Hepatocyte (in vitro differentiated cells): ENCODE measurements at places on chromosomes 5 and 9. TPM values are rescaled to one million over a fixed set of nuclear protein-coding genes. Genes with fewer than 3 reads are reported as not detected.

The FOXD4L3 gene
- total RNA-seq, result 0.12 TPM in 1 of 2 replicates, not detected in the other

The SREK1IP1 gene
- total RNA-seq, result 18.7 and 19.6 TPM in 2 replicates

The ASPN gene
- total RNA-seq, result 33.6 and 35.3 TPM in 2 replicates

The TUSC1 gene
- 7.5 and 11.2 TPM in 2 replicates for total RNA-seq
